ENCODE measurements at places on chromosomes 5 and 9.
A peak's percentile ranks its signal among the peaks of the same experiment; 100 is the strongest.

GRCh38 chr9:107363516-107364152 lies 80.6 kb downstream of the RAD23B start:
- no peak for DNase-seq

DNA sequence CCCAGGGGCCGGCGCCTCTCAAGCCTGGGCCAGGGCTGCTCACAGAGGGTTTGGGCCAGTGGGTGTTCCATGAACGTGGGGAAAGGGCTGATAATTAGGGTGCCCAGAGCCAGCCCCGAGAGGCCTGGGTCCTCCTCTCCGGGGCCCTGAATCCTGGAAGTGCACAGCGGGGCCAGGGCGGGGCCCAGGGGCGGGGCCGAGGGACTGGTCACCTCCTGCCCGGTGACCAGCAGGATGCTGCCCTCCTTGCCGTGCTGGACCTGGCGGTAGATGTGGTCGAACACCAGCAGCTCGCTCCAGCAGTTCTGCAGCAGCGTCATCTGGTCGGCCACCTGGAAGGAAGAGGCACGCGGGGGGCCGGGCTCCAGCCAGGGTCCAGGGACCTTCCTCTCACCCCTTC lies 14.4 kb downstream of the NR5A1 start:
- no peak for DNase-seq

- no peak for DNase-seq
Observed at GRCh38 chr9:75116306-75116705, 28.0 kb downstream of the OSTF1 start.

DNA sequence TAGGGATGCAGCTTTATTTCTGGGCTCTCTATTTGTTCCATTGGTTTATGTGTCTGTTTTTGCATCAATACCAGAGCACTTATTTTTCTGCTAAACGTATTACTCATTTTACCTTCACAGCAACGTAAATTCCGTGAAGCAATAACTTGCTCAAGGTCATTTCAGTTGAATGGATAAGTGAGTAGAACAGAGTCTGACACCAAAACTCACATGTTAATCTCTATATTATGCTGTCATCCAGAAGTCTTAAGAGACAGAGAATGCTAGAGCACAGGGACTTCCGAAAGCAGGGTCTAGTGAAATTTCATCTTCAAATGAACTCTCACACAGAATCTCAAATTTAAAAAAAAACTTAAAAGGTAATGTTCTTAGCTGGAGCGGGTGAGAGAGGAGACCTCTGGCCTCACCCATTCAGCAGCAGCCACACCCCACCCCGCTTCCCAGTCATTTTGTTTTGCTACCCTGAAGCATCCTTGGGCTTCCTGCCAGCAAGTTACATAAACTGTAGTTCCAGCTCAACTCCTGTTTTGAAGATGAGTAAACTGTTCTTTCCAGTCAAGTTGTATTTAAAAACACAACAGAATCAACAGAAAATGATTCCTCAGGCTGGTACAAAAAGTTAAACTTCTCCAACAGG lies 69.3 kb downstream of the TRIM36 start:
- DNase-seq = peak; percentile 6

DNA sequence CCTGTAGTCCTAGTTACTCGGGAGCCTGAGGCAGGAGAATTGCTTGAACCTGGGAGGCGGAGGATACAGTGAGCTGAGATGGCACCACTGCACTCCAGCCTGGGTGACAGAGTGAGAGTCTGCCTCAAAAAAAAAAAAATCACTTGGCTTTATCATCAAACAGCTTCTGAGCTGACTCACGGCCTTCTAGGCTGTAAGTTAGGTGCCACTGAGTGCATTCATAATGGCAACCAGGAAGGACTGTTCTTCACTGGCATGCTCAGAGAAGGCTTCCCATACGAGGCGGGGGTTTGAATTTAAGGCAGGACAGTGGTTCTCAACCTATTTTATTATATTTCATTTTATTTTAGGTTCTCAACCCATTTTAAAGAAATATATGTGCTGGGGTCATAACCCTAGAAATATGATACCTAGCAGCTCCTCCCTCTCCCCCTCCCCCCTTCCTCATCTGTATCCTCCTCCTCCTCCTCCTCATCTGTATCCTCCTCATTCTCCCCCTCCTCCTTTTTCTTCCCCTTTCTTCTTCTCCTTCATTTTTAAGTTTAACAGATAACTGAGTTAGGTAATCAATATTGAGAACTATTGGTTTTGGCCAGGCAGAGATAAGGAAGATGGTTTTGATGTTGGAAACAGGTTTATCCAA lies 19.0 kb upstream of the LHFPL2 start:
- DNase-seq = no peak

GRCh38 chr5:65144136-65144871 lies 337.4 kb downstream of the ADAMTS6 start:
- no peak for DNase-seq

DNA sequence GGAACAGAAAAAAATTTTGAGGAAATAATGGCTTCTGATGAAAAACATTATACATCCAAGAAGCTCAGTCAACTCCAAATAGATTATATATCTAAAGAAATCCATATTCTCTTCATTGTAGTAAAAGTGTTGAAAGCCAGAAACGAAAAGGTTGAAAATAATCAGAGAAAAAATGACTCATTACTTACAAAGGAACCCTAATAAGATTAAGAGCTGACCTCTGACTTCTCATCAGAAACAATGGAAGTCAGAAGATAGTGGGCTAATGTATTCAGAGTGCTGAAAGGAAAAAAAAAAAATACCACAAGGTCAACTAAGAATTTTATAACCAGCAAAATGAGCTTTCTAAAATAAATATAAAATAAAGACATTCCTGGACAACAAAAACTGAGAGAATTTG lies 60.0 kb downstream of the HSD17B4 start:
- DNase-seq = no peak

- no peak for DNase-seq
Observed at GRCh38 chr5:37881359-37881758, 41.5 kb upstream of the GDNF start.
